ENCODE measurements at places on chromosomes 3 and 15.

DNA sequence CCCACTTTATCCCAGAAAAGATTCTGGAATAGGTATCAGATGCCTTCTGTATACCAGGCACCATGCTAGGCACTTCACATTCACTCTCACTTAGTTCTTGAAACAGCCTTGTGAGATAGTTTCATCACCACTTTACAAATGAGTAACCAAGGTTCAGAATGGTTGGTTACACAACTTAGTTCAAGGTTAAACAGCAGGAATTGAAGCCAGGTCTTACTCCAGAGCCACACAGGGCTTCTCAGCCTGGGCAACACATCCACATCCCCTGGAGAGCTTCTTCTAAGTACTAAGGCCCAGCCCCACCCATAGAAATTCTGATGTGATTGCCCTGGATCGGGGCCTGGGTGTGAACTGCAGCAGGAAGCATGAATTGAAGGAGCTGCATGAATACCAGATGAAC is 18.6 kb downstream of the WHAMM start:
- DNase-seq: no peak

- no peak for DNase-seq
Measured at GRCh38 chr3:72872183-72872582, 15.7 kb upstream of the GXYLT2 start.

DNA sequence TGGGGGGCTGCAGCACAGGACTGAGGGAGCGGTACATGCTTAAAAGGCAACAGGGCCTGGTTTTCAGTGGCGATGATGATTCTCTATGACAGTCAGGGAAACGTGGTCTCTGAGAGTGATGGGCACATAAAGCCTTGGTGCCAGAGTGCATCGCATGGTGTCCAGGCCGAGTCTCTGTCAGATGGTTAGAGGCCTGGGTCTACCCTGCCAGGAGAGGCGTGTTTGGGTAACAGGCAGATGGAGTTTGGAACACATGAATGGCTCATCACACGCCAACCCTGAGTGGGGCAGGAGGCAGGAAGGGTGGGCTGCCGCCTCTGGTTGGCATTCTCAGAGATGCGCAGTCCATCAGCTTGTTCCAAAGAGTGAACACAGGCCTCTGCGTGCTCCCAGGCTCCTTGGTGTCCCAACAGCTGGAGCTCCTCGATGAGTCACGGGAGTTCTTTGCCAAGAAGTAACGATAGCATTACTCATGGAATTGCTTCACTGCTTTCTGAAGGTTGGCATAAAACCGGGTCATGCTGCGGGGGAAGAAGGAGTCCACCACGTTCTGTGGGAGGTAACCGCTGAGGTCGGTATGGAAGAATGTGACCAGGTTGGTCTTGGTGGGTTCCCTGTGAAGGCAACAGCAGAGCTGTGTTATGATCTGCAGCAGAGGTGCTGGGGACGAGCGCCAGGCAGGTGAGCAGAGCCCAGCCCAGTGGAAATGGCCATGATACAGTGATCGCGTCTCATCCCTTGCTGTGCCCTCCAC is 11.0 kb downstream of the STARD5 start:
- peak; percentile 99 for DNase-seq

GRCh38 chr3:118970819-118971218 is 63.8 kb downstream of the IGSF11 start:
- no peak for DNase-seq

- DNase-seq: no peak
Measured at GRCh38 chr3:176840641-176841286, 356.5 kb downstream of the TBL1XR1 start.

DNA sequence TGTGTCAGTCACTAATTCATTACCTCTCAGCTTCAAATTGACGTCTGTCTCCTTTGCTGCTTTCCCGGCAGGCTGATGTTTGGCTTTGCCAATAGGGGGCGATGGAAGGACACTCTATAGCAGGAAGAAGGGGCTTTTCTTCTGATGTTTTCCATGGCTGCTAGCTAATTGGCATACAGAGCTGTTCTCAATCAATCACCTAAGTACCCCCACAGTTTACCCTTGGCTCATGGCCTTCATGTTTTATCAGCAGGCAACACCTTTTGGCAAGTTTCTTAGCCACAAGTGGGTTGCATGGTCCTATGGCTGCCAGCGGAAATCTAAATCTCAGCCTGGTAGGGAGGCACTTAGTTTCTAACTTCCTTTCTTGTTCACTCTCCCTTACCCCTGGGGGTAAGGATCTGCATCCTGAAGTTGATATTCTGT is 45.0 kb downstream of the ESYT3 start:
- DNase-seq: peak; percentile 15

GRCh38 chr15:70047386-70048197 is 50.1 kb downstream of the TLE3 start:
- no peak for DNase-seq

DNA sequence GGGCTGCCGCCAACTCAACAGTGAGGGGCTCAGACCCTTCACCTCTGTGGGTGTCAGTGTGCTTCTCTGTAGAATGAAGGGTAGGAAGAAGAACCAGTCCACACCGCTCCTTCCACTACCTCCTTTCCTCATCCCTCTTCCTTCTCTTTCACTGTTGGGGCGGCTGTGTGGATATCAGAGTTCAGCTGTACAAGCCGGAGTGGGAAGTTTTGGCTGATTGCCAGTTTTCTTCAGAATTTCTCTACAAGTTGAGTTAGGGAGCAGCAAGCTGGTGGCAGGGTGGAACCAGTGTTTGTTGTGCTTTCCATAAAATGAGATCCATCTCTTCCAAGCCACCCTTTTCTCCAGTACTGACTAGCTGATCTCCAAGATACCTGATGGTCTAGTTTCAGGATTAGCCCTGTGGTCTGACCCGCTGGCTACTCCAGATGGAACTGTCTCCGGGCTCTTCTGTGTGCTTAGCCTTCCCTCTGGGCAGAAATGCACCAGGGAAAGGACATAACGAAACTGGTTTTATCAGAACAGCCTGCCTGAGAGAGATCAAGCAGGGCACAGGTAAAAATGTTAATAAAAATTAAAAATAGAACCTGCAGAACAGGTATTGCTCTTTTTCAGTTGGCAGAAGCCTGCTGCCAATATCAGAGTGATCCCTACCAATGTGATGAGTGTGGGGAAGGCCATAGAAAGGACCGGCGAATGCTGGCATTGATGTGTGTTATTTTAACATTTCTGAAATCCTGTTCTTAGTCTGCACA is 169.9 kb upstream of the TSC22D2 start:
- peak; percentile 69 for DNase-seq

- DNase-seq: no peak
Measured at GRCh38 chr15:38228618-38229017, 24.0 kb upstream of the SPRED1 start.

- DNase-seq: no peak
Measured at GRCh38 chr3:18064586-18064985, 322.2 kb upstream of the TBC1D5 start.

DNA sequence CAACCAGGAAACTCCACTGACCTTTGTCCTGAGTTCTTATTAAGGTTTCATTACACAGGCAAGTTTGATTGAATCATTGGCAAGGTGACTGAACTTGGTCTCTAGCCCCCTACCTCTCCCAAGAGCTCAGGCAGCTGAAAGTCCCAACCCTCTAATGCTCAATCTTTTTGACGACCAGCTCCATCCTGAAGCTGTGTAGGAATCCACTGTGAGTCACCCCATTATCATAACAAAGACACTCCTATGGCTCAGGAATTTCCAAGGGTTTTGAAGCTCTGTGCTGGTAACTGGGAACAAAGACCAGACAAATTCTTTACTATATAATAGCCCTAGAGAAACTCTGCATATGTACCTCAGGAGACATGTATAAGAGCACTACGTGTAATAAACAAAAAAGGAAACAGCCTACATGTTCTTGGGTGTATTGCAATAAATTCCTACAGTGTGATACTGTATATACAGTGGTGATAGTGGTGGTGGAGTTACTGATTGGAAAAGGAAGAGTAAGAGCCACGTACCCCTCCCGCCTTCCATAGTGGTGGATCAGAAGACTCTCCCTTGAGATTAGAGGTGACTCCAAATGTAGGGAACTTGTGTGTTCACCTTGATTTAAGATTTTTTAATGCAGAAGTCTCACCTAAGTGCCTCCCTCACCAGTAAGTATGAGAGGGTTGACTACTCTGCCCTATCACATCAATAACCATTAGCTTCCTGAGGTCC is 116.6 kb downstream of the ST8SIA2 start:
- peak; percentile 51 for DNase-seq

DNA sequence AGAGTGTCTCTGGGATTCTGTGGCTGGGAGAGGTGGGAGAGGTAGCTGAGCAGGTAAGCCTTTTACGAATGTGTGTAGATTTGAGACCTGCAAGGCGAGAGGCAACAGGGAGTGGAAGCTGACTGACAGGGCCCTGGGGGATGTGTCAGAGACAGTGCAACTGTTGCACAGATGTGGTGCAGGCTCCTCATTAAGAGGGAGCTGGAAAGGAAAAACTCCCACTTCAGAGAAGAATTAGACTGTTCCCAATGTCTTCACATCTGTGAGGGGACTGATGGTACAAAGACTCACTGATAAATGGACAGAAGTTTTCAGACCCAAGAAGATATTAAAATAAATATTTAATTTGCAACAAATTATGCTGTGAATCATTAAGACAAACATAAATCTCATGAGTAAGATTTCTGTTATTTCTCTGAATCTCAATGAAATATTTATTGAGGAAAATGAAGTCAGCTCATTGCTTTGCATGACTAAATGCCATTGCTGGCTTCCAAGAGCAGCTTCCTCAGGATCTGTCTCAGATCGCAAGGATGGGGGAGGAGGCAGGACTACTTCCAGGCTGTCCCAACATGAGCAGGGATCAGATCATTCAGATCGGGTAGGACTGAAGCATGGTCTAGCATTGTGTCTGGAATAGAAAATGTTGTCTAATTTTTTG is 127.3 kb upstream of the ROPN1 start:
- no peak for DNase-seq

DNA sequence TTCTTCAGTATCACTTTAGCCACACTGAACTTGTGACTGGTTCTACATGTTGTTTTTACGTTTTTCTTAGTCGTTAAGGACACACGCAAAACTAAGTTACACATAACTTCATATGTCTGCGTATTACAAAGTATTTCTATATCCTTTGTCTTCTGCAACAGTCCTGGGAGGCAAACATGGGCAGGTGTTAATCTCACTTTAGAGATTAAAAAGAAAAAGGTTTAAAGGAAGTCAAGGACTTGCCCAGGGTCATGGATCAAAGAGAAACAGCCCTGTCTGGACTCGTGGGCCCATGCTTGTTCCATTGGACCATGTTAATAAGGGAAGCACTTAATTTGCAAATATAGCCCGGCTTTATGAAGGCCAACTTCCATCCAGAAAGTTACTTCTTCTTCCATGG is 98.6 kb upstream of the LPP start:
- no peak for DNase-seq

GRCh38 chr3:17258823-17259436 is 374.2 kb downstream of the PLCL2 start:
- peak; percentile 12 for DNase-seq

- no peak for DNase-seq
Measured at GRCh38 chr3:83189634-83190033, 1428.2 kb upstream of the GBE1 start.

- DNase-seq: no peak
Measured at GRCh38 chr15:78244101-78244500, 9.7 kb upstream of the ACSBG1 start.

DNA sequence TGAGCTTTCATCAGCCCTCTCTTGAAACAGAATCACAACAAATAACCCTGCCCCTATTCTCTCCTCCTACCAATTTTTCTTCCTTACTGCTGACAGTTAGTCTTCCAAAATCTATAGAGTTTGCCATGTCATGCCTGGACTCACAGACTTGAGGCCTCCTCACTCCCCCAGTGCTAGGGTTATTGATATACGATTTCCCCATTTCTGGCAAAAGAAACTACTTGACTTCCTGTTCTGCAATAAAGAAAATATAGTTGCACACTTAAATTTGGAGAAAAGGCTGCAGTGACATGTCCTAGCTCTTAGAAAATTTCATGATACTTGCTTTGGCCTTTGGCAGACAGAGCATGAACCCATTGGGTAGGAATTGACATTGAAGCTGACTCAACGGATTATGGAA is 75.9 kb downstream of the CYP19A1 start:
- DNase-seq: no peak

- DNase-seq: no peak
Measured at GRCh38 chr15:65287520-65287855, 805 bp upstream of the PARP16 start.

- DNase-seq: peak; percentile 48
Measured at GRCh38 chr3:186277268-186277909, 84.6 kb downstream of the DGKG start.

DNA sequence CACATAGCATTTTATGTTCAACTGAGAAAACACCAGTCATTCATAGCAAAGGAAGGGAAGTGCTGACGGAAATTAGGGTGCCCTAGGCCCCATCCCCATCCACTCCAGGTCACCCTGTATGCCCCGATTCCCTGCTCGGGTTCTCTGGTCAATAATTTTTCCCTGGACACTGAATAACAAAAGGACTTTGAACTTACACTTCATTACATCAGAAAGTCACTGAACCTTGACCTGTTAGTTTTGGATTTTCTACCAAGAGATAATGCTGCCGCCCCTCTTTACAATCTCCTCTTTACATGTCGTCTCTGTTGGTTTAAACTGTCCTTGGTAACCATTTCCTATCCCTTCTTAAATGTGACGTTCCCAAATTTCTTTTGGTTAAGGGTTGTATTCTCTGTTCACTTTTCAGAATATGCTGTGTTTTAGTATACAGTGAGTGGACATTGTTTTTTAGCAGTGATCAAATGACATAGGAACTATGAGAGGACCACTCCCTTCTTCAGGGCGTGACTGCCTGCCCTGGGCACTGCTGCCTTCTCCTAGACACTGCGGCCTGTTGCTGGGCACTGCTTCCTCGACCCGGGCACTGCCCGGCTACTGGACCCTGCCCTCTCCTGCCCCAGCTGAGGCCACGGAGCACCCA is 13.6 kb upstream of the AHSG start:
- no peak for DNase-seq

- DNase-seq: peak; percentile 67
Measured at GRCh38 chr3:15440891-15441290, 13.5 kb downstream of the EAF1 start.

DNA sequence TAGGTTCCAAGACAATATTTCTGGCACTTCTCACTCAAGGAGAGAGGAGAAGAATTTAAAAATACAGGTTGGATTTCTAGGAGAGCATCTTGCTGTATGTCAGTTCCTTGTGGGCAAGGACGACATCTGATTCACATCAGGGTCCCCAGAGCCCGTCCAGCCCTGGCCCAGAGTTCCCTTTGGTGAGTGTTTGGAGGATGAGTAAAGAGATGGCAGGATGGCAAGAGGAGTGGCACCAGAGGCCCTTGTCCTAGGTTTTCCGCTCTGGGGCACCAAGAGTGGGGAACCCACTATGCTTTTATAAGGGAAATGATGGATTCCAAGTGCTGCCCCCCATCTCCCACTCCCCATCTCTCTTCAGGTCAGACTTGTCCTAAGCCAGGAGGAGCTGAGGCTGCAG is 181.8 kb downstream of the TBC1D2B start:
- no peak for DNase-seq

DNA sequence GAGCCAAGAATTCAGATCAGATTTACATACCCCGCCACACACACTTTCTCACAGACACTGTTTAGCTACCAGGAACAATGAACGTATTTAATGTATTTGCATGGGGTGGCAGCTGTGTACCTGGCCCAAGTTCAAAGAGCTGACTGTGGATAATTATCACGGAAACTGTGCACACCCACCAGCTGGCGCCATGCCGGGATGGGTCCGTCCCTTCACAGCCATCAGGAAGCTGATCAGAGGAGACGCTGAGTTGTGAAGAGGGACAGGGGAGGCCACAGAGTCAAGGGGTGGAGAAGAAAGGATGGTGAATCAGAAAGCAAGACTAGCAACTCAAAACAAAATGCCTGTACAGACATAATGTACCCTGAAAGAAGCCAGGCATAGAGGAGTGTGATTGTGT is 13.1 kb upstream of the PLA2G4D start:
- DNase-seq: peak; percentile 25
